ENCODE measurements at places on chromosomes 12 and 14.

- DNase-seq: no peak
Measured at GRCh38 chr14:74863274-74863673, 12.7 kb downstream of the PROX2 start.

- DNase-seq: no peak
Measured at GRCh38 chr12:27143256-27144069, 61.1 kb upstream of the C12orf71 start.

DNA sequence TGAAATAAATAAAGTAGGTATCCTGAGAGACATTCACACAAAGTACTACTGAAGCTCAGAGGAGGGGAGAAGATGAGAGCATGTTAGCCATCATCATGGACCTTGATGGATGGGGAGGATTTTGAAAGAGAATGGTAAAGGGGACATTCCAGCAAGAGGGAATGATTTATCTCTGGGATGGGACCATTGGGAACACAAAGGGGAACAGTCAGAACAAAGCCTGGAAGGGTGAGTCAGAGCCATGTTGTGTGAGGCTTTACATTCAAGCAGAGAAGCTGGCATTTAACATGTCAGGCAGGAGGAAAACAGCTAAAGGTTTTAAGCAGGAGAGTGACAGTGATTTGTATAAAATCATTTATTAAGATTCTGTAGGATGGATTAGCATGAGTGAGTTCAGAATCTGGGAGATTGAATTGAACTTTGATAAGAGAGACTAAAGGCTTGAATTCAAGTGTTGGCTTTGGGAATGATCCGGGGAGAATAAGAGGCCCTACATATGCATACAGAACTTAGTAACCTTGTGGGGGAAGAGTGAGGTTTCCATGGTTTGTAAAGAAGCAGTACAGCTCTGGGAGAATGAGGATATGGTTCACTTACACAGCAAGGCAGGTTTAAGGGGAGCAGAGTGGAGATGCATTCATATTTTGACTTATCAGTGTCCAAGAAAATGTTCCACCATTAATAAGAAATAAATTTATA, 174.4 kb downstream of the SYT10 start:
- DNase-seq: no peak

DNA sequence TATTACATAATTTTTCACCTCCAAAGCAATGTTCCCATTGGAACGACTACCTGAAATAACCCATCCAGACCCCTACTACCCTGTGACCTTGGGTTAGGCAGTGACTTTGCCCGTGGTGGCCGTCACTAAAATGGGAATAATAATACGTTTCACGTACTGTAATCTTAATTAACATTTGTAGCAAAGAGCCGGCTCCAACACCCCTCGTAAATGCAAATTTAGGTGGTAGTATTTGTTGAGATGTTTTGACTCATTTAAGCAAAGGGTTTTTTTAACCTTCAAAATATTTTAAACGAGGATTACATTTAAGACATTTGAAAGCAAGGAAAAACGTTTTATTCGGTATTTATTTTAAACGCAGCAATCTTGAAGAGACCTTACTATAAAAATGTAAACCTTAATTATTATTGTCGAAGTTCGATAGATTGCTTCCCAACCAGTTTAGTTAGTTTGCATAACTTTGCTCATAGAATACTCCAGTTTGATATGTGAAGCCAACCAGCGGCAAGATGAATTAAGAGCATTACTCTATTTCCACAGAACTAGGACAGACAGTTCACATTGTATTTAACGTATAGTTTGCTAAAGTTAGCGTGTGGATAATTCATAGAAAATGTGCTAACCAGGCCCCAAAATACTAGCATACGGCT, 1.4 kb upstream of the ARID2 start:
- no peak for DNase-seq

GRCh38 chr12:124032265-124032886, 59.4 kb downstream of the ZNF664 start:
- DNase-seq: peak; percentile 14

DNA sequence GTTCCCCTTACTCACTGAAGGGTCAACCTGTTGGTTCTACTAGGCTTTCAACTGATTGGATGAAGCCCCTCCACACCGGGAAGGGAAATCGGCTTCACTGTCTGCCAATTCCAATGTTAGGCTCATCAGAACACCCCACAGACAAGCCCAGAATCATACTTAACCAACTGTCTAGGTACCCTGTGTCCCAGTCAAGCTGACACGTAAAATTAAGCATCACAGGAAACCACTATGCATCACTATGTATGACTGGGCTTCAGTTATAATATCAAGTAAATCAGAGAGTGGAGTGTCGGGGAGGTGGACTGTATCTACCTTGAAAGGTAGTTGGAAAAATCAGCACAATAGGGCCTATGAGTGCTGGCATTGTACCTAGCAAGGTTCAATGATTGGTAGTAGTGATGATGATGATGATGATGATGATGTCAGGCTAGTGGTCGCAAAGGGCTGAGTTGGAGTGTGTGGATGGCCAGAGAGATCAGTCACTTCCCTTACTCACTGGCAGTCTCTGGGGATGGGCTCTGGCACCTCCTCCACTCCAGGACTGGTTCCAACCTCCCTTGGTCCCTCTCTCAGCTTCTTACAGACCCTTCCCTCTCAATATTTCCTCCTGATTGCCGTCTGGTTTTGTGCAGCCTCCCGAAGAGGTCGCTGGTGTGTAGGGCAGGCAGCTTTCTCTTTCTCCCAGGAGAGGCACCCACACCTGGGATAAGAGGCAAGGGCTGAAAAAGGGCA, 3.3 kb upstream of the ATG101 start:
- DNase-seq: no peak

- DNase-seq: no peak
Measured at GRCh38 chr12:6462234-6462995, 8.1 kb downstream of the VAMP1 start.

DNA sequence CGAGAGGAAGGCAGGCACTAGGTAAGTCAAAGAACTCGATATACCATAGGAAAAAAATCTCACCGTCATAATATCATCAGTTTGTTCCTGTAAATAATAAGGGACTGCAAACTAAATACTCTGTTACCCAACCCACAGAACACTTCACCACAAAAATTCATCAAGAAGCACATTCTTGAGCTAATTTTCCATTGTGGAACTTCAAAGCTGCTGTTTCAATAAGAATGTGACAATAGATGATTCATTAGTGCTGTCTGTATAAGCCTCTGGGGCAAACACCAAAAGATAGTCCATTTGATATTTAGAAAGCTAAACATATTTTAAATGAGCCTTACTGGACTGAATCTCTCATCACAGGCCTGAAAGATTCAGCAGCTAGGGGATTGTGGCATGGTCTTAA, 219.4 kb downstream of the KSR2 start:
- no peak for DNase-seq

DNA sequence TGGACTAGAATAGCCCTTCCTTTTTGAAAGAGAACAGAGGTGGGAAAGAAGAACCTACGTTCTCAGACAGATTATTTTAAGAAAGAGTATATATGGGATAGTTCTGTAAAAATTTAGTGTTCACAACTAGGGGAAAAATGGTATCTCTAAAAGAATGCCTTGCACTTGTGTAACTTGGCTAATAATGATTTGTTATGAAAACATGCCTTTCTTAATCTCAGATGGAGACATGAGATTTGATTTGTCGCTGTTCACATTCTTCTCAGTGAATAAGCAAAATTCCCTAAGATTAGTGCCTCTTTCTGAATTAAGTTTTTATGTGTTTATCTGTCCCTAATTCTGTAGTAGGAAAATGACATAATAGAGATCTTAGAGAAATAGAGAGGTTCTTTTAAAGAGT, 100.8 kb downstream of the USP15 start:
- no peak for DNase-seq

- DNase-seq: no peak
Measured at GRCh38 chr14:67410313-67410712, 1.7 kb downstream of the PLEK2 start.

- no peak for DNase-seq
Measured at GRCh38 chr12:3751151-3752095, 1.5 kb downstream of the CRACR2A start.

DNA sequence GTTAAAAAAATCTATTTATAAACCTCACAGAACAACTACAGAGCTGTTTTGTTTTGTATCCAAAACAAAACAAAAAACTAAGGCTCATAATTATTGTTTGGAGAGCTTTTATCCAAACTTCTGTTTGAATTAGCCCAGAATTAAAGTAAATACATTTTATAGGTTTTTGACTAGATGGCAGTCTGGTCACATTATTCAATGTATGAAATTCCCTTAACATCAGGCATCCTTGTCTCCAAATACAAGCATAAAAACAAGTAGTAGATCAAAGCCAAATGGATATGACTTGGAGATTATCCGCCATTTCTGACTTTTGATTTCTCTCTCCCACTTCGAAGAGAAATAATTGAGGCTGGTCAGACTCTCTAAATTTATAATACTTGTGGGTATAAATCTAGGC, 63.5 kb downstream of the SLC38A1 start:
- DNase-seq: no peak

- DNase-seq: no peak
Measured at GRCh38 chr14:68649476-68650189, 143.2 kb downstream of the ZFP36L1 start.

- no peak for DNase-seq
Measured at GRCh38 chr12:16613199-16613598, 7.2 kb upstream of the LMO3 start.

- DNase-seq: no peak
Measured at GRCh38 chr14:100309028-100309737, 2.9 kb upstream of the SLC25A29 start.

- DNase-seq: no peak
Measured at GRCh38 chr12:121403721-121404120, 3.8 kb downstream of the RNF34 start.

DNA sequence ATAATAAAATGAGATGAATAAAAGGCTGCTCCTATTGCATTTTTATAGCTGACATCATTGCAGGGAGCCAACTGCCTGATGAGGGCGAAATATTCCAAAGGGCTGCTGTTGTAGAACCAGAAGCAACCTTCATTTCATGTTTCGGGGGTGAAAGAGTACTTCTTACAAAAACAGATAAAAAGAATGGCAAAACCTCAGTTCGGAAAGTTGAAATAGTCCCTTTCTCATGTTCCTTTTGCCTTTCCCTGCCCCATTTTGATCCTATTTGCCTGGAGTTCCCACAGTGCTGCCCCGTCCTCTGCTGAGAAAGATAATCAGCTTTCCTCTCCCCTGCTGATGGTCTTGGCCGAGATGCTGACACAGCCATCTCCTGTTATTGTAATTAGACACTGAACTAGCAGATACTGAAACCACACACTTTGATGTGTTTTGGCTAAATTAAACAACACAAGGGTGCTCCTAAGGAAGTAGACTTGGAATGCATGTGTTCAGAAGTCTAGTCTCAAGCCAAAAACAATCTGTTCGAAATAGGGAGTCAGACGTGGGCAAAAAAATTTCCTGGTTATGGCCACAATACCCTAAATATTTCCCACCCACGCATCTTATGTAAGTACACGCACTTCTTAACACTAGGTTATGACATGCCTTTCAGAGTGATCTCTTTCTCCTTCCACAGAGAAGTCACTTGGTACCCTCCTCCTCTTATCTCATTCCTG, 117.2 kb downstream of the PPM1H start:
- DNase-seq: no peak

- no peak for DNase-seq
Measured at GRCh38 chr14:50173891-50174290, 57.5 kb downstream of the SOS2 start.

DNA sequence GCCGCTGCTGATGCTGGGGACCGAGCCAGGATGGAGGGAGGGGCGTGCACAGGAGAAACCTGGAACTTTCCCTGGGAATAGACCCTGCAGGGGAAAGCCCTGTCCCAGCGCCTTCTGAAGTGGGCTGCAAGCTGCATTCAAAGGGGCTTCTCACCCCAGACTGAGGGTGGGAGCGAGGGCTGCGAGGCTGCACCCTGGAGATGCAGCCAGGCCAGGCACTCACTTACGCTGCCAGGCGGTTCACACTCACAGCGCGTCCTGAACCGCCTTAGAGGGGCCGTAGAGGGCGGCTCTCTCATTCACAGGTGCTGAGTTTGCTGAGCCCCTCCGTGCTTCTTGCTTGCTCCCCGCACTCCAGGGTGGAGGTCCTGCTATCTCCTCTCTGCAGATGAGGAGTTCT, 208.5 kb upstream of the C14orf180 start:
- DNase-seq: no peak

DNA sequence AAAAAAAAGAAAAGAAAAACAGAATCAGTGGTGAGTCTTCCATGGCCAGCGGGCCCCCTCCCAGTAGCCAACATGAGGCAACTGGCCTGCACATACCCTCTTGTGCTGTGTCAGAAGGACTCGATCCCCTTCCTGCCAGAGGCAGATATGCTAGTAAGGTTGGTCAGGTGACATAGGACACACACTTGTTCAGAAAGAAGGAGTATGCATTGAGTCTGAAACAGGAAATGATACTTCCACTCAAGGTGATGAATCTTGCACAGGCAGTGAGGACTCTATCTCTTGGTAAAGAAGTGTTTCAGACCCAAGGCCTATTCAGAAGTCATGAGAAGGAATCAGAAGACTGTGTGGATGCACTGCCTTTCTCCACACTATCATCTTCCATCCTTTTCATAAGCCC, 269.7 kb upstream of the FAR2 start:
- no peak for DNase-seq

DNA sequence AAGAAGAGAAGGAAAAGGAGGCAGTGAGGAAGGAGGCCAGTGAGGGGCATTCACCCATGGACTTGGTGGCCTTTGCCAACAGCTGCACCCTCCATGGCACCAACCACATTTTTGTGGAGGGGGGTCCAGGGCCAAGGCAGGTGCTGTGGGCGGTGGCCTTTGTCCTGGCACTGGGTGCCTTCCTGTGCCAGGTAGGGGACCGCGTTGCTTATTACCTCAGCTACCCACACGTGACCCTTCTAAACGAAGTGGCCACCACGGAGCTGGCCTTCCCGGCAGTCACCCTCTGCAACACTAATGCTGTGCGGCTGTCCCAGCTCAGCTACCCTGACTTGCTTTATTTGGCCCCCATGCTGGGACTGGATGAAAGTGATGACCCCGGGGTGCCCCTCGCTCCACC, 11.4 kb upstream of the SMARCD1 start:
- DNase-seq: no peak

DNA sequence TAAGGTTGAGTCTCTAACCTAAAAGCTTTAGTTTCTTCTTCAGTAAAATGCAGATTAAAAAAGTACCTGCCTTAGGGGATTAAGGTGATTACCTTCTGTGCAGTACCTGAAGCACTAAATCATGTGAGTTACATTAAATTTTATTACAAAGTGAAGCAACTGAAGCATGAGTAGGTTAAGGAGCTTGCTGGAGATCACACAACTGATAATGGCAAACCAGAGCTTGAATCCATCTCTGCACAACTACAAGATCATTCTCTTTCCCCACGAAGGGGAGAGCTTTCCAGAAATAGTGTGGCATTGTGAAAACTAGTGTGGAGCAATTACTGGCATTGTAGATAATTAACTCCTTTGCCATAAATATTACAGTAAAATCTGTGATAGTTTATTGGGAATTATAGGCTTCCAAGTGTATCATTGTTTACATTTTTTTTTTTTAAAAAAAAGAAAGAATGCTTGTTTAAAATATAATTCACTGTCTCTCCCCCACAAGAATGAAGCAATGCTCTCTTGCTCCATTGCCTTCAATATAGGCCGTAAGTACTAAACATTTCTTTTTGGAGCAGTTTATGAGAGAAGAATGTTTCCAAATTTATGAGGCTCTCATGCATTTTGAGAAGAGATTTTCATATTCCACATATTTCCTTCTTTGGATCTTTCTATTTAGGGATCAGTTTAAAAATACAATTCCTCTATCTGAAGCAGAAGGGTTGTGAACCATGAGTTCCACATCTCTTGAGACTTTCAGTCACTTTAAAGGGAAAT, 20.5 kb downstream of the SLC38A2 start:
- DNase-seq: no peak

GRCh38 chr14:58717211-58717610, 79.4 kb downstream of the DACT1 start:
- no peak for DNase-seq
